GM12878 (cell line): ENCODE measurements at places on chromosomes 5 and 9. TPM values are rescaled to one million over a fixed set of nuclear protein-coding genes. Genes with fewer than 3 reads are reported as not detected.
A peak's percentile ranks its signal among the peaks of the same experiment; 100 is the strongest.

GRCh38 chr5:87361031-87361445 is 51.7 kb downstream of the CCNH start:
- H3K27me3 ChIP-seq: no peaks in the 10 kb centered on the region
- DNase-seq: no peak
- H3K4me3 ChIP-seq: no peak overlapping the region
- no peaks in the 10 kb centered on the region for H3K4me1 ChIP-seq
- no peak overlapping the region for H3K27ac ChIP-seq

- peaks cover 12% of the 10 kb centered on the region for H3K4me1 ChIP-seq
- H3K36me3 ChIP-seq: no peaks in the 10 kb centered on the region
- peak; percentile 12 for DNase-seq
- H3K27me3 ChIP-seq: no peaks in the 10 kb centered on the region; the same call in 1 of the 2 replicates
- H3K27ac ChIP-seq: no peak overlapping the region
These were observed 48.4 kb downstream of the PSD2 start for GRCh38 chr5:139843991-139844390.

GRCh38 chr9:136538599-136539426 is 7.0 kb downstream of the NOTCH1 start:
- no peak for DNase-seq
- H3K36me3 ChIP-seq: no peaks in the 10 kb centered on the region
- H3K27ac ChIP-seq: peak overlapping the region; percentile 64
- H3K27me3 ChIP-seq: no peaks in the 10 kb centered on the region

GRCh38 chr5:127936439-127936972 is 147.1 kb upstream of the SLC12A2 start:
- no peak for DNase-seq
- H3K36me3 ChIP-seq: no peaks in the 10 kb centered on the region
- no peak overlapping the region for H3K4me3 ChIP-seq
- peaks cover 4% of the 10 kb centered on the region for H3K4me1 ChIP-seq
- no peak overlapping the region; the same call in 1 of the 2 replicates for H3K27ac ChIP-seq

DNA sequence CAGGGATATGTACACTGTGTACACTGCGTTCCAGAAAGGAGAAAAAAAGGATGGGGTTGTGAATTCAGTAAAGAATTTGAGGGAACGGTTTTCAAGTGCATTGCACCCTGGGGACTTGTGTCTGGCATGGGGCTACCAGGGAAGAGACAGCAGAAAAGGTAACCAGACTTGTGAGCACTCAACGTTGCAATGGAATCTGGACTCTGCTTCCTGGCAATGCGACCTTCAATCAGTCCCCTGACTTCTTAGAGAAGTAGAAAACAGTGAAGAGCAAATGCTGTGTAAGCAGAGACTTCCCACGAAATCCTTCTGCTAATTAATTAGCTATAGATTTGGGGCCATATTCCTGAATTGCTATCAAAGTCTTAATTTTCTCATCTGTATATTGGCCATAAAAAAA is 36.3 kb downstream of the MACIR start:
- H3K27me3 ChIP-seq: no peaks in the 10 kb centered on the region
- no peak for DNase-seq
- no peak overlapping the region for H3K27ac ChIP-seq
- no peaks in the 10 kb centered on the region for H3K4me1 ChIP-seq
- no peaks in the 10 kb centered on the region for H3K36me3 ChIP-seq

- no peak for DNase-seq
- no peaks in the 10 kb centered on the region for H3K36me3 ChIP-seq
- no peak overlapping the region for H3K27ac ChIP-seq
- no peak overlapping the region for H3K4me3 ChIP-seq
- H3K4me1 ChIP-seq: no peaks in the 10 kb centered on the region
These were observed 61.9 kb downstream of the MROH2B start for GRCh38 chr5:41009232-41009631.

GRCh38 chr9:36987409-36987808 is 46.7 kb downstream of the PAX5 start:
- H3K27ac ChIP-seq: peak overlapping the region; percentile 54; the same call in 1 of the 2 replicates
- H3K27me3 ChIP-seq: no peaks in the 10 kb centered on the region
- DNase-seq: no peak
- peaks cover 41% of the 10 kb centered on the region for H3K36me3 ChIP-seq
- H3K4me1 ChIP-seq: peaks cover 28% of the 10 kb centered on the region

- peaks cover 3% of the 10 kb centered on the region; the same call in 1 of the 2 replicates for H3K4me1 ChIP-seq
- DNase-seq: no peak
- no peak overlapping the region for H3K27ac ChIP-seq
- no peaks in the 10 kb centered on the region; the same call in 1 of the 2 replicates for H3K27me3 ChIP-seq
These were observed 422.9 kb downstream of the EBF1 start for GRCh38 chr5:158676642-158677469.

DNA sequence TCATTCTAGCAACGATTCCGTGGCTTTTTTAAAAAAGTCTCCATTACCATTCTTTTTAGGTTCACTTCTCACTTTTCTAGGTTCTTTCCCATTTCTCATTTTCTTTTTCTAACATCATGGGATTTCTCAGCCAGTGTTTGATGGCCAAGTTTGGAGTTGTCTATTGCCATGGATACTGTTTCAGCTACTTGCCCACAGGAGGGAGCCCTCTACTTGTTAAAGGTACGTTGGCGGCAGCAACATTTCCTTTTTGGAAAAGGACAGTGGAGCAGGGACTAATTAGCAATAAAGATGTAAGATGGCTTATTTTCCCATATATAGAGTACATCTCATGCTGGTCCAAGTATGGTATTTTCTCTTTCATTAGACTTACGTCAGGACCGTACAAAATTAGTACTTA is 2257.5 kb upstream of the C9orf72 start:
- H3K27me3 ChIP-seq: no peaks in the 10 kb centered on the region
- H3K36me3 ChIP-seq: no peaks in the 10 kb centered on the region
- DNase-seq: no peak
- no peak overlapping the region for H3K27ac ChIP-seq
- H3K4me3 ChIP-seq: no peak overlapping the region

- H3K27ac ChIP-seq: no peak overlapping the region
- DNase-seq: no peak
- H3K27me3 ChIP-seq: no peaks in the 10 kb centered on the region
- no peaks in the 10 kb centered on the region for H3K36me3 ChIP-seq
- no peak overlapping the region for H3K4me3 ChIP-seq
- no peaks in the 10 kb centered on the region for H3K4me1 ChIP-seq
These were observed 5.2 kb upstream of the ZDHHC11 start for GRCh38 chr5:855771-856530.

DNA sequence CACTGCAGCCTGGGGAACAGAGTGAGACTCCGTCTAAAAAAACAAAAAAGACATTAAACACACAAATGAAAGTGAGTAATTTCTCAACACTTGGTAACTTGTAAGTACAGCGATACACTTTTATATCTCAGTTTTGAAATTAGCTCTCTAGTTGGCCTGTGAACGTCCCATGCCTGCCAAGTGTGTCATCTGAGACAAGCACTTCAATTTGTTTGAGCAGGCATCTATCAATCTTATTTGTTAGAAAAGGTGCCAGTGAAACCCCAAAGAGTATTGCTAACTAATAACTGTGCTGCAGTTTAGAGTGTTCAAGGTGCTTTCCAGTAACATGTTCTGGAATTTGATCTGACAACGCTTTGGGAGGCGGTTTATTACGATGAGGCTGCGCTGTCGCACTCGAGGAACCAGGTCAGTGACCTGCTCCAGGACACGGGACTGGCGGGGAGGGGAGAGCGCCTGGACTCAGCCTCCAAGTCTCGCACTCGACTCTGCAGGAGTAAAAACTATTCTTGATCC is 1.1 kb upstream of the SPIN1 start:
- H3K4me3 ChIP-seq: peak overlapping the region; percentile 71
- peaks cover 25% of the 10 kb centered on the region for H3K4me1 ChIP-seq
- no peak overlapping the region for H3K27ac ChIP-seq
- H3K36me3 ChIP-seq: no peaks in the 10 kb centered on the region; the same call in 1 of the 2 replicates
- no peak for DNase-seq

DNA sequence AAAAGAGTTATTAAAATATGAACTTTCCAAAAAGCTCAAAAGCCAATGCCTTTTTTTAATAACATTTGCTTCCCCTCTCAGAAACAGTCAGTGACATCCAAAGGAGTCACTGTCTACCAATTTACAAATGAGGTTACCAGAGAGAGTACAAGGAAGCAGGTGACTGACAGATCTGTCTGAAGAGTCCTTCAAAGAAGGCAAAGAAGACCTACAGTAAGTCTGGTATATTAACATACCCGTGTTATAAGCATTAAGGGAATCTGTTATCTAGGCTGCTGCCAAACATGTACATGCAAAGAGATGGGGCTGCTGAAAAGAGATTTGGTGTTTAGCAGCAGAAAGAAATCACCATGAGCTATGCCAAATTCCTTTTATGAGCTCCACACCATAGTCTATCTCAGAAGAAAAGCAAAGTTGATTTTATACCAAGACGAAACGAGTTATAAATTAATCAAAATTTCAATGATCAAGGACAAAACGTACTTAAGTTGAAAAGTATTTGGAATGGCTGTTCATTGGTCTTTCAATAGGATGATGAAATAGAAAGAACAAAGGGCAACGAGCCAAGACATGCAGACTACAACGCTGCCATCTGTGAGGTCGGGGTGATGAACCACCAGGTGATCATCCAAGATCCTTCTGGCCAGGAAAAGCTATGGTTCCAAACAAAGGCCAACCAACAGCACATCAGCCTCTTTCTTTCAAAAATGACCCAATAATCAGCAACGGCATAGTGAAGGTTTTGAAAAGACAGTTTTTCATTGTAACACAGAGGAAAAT is 8.1 kb downstream of the PRELID2 start:
- DNase-seq: no peak
- H3K36me3 ChIP-seq: no peaks in the 10 kb centered on the region
- no peaks in the 10 kb centered on the region for H3K27me3 ChIP-seq
- H3K27ac ChIP-seq: no peak overlapping the region

DNA sequence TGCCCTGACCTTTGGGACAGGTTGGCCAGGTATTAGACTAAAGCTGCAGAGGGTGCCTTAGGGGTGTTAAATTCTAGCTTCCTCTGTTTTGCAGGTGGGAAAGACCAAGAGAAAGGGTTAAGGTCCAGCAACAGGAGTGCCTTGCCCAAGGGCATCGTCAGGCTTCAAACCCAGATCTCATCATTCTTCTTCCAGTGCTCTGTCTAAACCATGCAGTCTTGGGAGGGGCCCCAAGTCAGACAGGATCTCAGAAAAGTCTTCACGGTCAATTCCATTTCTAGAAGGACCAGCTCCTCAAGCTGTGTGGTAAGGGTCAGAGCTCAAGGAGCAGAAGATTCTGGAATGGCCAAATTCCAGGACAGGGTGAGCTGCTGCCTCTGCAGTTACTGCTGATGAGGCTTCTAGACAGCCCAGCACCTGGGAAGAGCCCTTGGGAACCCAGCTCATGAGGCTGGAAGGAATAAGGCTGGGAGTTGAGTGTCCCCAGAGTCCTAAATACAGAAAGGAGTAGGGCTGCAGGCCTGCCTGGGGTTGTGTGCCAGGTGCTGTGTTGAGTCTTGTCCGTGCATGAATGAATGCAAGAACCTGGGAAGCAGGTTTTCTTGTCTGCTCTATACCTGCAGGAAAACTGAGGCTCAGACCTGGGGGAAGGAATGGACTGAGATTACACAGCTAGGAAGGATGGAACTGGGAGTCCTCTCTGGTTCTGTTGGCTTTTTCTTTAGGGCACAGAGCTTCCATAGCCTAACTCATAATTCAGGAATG is 69.3 kb downstream of the WWC1 start:
- H3K4me3 ChIP-seq: no peak overlapping the region
- H3K36me3 ChIP-seq: no peaks in the 10 kb centered on the region
- H3K27ac ChIP-seq: no peak overlapping the region
- no peaks in the 10 kb centered on the region for H3K4me1 ChIP-seq
- no peak for DNase-seq

GRCh38 chr5:128290152-128290858 is 206.7 kb downstream of the SLC12A2 start:
- no peaks in the 10 kb centered on the region for H3K36me3 ChIP-seq
- DNase-seq: no peak
- no peaks in the 10 kb centered on the region for H3K4me1 ChIP-seq
- H3K4me3 ChIP-seq: no peak overlapping the region
- H3K27ac ChIP-seq: no peak overlapping the region
- no peaks in the 10 kb centered on the region for H3K27me3 ChIP-seq

DNA sequence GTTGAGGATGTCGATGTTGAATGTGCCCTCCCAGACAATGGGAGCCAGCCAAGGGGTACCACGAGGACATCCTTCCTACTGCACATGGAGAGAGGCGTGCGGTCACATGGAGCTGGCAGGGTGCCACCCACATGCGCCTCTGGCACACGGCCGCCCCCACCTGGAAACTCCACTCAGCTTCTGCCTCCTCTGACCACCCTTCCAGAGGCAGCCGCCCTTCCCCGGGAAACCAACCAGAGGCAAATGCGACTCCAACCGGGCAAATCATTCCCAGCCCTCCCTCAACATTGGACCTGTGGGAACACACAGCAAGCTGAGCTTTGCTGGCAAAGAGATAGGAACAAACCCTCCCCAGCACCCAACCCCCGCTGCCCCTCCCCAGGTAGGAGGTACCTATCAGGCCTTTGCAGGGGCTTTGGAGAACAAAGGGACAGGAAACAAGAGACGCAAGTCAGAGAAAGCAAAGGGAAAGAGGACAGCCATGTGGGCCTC is 17.5 kb downstream of the ABO start:
- H3K4me1 ChIP-seq: no peaks in the 10 kb centered on the region
- no peak overlapping the region for H3K27ac ChIP-seq
- H3K36me3 ChIP-seq: no peaks in the 10 kb centered on the region
- no peak for DNase-seq
- no peak overlapping the region for H3K4me3 ChIP-seq

DNA sequence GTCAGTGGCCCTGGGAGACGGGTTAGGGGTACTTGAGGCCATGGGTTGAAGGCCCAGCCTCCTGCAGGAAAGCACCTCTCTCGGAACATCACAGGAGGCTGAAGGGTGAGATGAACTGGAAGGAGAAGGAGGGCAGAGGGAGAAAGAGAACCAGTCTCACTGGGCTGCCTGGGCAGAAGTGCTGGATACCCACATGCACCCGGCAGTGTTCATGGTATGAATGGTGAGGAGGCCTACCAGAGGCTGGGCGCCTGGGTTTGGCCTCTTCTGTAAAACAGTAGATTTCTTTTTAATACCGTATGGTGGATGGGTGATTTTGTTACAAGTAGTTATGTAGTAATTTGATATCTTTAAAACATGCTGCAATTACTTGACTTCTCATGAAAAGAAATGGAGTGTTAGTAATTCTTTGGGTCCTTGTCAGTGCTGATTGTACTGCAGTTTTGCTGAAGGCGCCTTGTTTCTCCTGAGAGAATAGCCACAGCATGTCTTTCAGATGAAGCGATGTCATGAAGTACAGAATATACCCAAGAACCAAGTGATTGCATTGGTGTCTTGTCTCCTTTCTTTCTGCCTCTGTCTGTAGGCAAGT is 258.6 kb downstream of the FANCC start:
- no peak overlapping the region for H3K4me3 ChIP-seq
- H3K36me3 ChIP-seq: peaks cover 4% of the 10 kb centered on the region; the same call in 1 of the 2 replicates
- DNase-seq: no peak

SLC22A4 gene
- 0.13 and 0.21 TPM in 2 replicates for total RNA-seq

QRFP gene
- total RNA-seq: not detected in 2 replicates

IL4 gene
- not detected in 2 replicates for total RNA-seq

EGFLAM gene
- total RNA-seq: not detected in 2 replicates

UBE2B gene
- total RNA-seq: 51.2 and 53.8 TPM in 2 replicates

SGTB gene
- total RNA-seq: 7.8 and 8.3 TPM in 2 replicates

STPG3 gene
- not detected in 2 replicates for total RNA-seq

TRPM6 gene
- total RNA-seq: 0.05 and 0.24 TPM in 2 replicates

EPB41L4B gene
- 0.16 and 0.28 TPM in 2 replicates for total RNA-seq

F2RL2 gene
- not detected in 2 replicates for total RNA-seq

FBXL7 gene
- 0.40 and 0.44 TPM in 2 replicates for total RNA-seq

PCDHGA9 gene
- 0.54 and 0.56 TPM in 2 replicates for total RNA-seq
